ENCODE measurements at places on chromosomes 5 and 9.

GRCh38 chr5:142716963-142717362, 31.1 kb upstream of the FGF1 start:
- no peak for DNase-seq

DNA sequence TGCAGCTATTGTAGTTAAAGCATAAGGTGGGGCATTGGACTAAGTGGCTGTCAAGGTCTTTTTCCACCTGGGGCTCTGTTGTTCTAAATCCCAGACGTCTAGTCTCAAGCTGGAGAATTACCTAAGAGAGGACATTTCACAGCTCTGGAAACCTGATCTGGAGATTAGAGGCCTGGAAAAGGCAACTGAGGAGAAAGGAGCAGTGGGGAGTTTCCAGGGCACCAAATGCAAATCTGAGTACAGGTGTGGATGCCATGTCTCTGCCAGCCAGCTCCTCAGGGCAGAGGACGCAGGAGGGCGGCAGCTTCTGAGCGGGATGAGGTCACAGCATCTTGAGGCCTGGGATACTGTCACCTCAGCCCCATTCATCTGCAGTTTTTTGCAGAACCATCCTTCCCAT, 65.2 kb downstream of the PPARGC1B start:
- no peak for DNase-seq

- DNase-seq = no peak
Observed at GRCh38 chr5:9502050-9502834, 43.6 kb downstream of the SEMA5A start.

GRCh38 chr9:136806067-136806466, 1.7 kb upstream of the RABL6 start:
- DNase-seq = no peak

DNA sequence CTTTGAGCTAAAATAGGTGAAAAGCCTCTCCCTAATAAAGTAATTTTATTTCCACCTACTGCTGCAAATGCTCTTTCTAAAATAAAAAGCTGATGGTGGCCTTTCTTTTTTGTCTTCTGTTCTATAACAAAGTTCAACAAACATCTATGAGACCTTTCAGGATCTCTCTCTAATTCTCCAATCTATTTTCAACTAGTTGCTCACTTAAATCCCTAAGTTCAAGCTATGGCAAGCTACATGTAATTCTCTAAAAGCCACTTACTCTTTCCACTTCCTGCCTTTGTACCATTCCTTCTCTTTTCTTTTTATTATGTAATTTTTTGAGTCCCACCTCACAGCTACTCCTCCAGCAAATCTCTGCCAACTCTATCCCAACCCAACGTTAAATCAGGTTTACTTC, 20.9 kb downstream of the CHD1 start:
- no peak for DNase-seq

- no peak for DNase-seq
Observed at GRCh38 chr9:126755317-126755875, 49.4 kb upstream of the ZBTB43 start.

GRCh38 chr9:89778100-89779090, 173.6 kb downstream of the GADD45G start:
- DNase-seq = no peak

- no peak for DNase-seq
Observed at GRCh38 chr5:173800340-173800739, 87.8 kb upstream of the CPEB4 start.

GRCh38 chr9:125049212-125050049, 93.9 kb downstream of the SCAI start:
- no peak for DNase-seq

DNA sequence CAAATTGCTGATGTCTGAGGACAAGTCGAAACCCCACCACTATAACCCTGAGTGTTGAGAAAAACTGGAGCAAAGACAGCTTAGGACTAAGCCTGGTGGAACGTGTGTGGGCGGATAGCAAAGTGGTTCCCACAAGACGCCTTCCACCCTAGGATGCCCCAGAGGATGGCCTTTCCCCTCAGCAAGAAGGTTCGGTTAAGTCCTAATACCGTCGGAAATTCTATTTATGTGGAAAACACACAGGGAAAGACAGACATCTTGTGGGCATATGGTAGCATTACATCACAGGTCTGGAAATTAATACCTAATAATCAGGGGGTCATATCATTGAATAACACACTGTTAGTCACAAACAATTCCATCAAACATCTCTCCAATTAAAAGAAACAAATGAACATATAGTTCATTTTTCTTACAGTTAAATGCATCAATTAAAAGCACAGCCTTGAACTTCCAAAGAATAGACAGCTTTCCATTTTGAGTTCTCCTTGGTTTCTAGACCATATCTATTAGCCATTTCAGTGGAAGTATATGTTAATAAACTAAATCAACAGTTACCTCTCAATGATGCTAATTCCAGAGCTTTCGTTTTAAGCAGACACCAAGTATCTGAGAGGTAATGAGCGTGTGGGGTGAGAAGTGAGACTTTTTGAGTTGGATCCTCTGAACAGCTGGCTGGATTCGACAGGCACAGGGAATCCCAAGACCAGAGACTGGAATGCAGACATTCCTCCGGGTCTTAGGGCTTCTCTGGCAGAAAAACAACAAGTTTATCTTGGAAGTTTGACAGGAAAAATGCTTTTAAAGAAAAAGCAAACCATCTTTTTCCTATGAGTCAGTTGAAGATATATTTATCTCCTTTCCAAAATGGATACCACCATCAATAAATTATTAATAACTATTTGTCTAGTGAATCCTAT, 2.9 kb upstream of the ICE1 start:
- DNase-seq = no peak

Measured in stimulated activated CD4-positive, alpha-beta T cell treated with anti-CD3 and anti-CD28 coated beads, Interleukin-1b, Interleukin-23, amount 100 ng/mL, for 1 hour (primary cell).